ENCODE measurements at places on chromosomes 5 and 9. TPM values are rescaled to one million over a fixed set of nuclear protein-coding genes. Genes with fewer than 3 reads are reported as not detected.

- no peak for DNase-seq
Observed at GRCh38 chr5:10772901-10773585, 12.0 kb upstream of the DAP start.

DNA sequence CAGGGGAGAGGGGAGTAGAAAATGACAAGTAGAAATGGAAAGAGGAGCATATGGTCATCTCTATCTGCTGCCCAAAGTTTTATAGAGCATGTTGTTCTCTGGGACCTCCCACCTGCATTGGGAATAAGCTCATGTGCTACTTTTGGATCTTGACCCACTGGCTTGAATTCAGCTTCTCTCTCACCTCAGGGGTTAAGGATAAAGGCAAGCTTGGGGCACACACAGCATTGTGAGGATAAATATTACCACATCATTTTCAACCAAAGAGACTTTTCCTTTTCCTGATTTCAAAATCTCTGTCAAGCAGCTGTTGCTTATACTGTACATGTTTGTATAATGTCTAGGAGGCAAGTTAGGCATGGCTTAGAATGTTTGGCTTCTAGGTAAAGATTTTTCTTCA is 16.6 kb downstream of the ATP10B start:
- DNase-seq = no peak

DNA sequence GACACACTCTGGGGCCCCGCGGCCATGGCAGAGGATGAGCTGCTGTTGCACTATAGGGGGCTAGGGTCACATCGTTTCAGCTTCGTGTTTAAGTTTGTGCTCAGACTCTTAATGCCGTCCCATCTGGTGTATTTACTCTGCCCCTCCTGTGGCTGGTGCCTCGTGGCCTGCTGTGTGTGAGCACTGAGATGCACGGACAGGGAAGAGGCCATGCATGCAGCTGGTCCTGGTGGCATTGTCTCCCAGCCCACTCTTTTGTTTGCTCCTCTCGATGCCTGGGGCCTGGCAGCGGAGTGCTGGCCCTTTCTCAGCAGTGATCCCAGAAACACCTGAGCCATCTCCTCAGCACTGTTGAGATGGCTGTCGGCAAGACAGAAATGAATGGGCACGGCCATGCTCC is 30.0 kb upstream of the PHF2 start:
- no peak for DNase-seq

GRCh38 chr5:42020788-42021530 is 95.9 kb downstream of the FBXO4 start:
- no peak for DNase-seq

TAL2 gene
- total RNA-seq = not detected

- no peak for DNase-seq
Observed at GRCh38 chr5:32536246-32536645, 49.1 kb upstream of the SUB1 start.

GRCh38 chr5:10661401-10661800 is 97.5 kb downstream of the ANKRD33B start:
- DNase-seq = no peak

- DNase-seq = no peak
Observed at GRCh38 chr9:109857336-109857735, 77.3 kb downstream of the PALM2AKAP2 start.

Measured in T-helper 17 cell (primary cell).